ENCODE measurements at places on chromosomes 12 and 14.

DNA sequence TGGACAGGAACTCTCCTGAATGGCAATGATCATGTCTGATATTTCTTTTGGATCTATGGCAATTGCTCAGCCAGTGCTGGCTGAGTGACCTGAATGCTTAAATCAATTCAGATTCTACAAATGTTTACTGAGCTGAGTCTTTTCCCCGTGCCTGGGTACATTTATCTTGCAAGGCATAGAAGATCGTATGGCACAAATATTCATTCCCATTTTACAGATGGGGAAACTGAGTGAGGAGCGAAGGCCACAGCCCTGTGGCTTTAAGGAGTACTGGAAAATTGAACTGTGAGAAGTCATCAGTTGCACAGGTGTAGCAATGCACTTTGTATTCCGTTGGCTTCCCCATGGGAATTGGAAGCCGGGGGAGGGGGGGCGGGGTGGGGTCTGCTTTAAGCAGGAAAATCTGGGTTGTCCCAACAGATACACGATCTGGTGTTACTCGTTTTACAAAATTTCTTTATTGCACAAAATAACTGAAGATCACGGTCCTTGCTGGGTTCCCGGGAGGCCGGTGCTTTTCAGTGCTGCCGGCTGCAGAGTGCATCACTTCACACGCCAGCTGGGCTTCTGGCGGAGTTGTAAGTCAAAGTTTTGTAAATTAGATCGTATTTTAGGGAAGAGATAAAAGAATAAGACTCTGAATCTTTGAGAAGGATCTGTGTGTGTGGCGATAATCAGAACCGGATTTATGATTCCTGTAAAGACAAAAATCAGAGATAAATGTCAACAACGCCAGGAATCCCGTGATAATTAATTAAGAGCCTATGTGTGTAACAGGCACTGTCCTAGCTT is 75.0 kb upstream of the MAP1LC3B2 start:
- no peak for DNase-seq

- DNase-seq: no peak
These were observed at the start of gene TMEM132D for GRCh38 chr12:129903956-129904829. Gene TMEM132D, minus strand, starts transcription at chr12:129904025.

DNA sequence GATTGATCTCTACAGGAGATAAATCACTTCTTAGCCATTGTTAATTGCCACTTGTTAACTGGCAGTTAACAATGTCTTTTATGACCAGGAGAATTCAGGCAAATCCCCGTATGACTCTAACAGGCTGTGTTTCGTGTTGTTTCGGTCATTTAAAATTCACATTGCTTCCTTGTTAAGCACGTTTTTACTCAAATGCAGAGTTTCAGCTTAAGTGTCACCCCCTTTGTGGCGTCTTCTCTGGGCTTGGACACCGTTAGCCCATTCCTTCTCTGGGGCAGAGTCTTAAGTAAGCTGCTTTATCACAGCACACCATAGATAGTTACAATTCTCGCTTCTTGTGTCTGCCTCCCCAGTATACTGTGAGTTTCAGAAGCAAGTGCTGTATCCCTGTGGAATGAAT is 205.4 kb downstream of the EPS8 start:
- no peak for DNase-seq

DNA sequence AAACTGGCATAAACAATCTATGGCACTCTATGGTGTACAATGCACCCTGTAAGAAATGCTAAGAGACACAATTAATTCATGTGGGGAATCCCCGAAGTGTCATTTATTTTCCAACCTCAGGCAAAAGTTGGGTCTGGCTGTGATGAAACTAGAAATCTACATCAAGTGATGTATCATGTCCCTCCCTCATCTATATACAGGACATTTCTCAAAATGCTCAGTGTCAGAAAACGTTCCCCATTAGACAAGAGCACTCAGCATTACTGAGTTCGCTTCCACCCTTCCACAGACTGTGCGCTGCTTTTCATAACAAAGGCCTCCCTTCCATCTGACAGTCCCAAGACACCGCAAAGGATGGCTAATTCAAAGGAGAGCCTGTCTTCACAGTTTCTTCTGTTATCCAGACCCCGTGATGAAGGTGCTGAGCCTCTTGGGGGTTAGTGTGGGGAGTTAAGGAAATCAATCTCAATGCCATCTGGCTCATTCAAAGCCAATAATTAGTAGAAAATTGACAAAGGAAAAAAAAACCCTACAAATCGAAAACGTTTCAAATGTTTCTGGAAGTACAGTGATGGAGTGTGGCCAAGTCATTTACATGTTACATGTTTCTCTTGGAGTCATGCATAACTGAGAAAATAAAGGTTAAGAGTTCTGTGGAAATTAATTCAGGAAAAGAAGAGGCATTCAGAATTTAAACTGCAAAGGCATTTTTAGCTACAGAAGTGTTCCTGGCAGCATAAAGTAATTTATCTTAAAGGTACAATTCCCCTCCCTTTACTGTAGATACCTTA is 7.5 kb downstream of the CCDC88C start:
- DNase-seq: peak; percentile 11

GRCh38 chr14:52077256-52077979 is 8.6 kb upstream of the NID2 start:
- DNase-seq: no peak

DNA sequence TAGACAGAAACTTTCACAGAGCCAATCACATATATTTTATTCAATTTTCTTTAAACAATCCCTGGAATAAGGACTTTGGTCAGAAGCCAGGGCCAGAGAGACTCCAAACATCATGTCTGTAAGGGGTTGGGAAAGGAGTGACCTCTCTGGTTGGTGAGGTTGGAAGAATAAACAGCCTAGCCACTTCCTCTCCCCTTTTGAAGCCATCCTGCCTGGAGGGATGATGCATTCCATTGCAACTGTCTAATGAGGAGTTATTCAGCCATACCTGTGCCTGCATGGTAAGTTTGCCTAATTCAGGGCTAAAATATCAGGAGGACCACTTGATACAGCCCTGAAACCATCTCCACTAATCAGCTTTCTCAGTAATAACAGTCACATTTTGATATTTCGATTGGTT is 299.8 kb downstream of the KCNH5 start:
- DNase-seq: no peak

- no peak for DNase-seq
These were observed 227.5 kb upstream of the ABCD2 start for GRCh38 chr12:39846971-39847650.

GRCh38 chr12:43988838-43989560 is 153.1 kb downstream of the TMEM117 start:
- DNase-seq: no peak

GRCh38 chr12:11780521-11781101 is 131.1 kb downstream of the ETV6 start:
- DNase-seq: no peak

DNA sequence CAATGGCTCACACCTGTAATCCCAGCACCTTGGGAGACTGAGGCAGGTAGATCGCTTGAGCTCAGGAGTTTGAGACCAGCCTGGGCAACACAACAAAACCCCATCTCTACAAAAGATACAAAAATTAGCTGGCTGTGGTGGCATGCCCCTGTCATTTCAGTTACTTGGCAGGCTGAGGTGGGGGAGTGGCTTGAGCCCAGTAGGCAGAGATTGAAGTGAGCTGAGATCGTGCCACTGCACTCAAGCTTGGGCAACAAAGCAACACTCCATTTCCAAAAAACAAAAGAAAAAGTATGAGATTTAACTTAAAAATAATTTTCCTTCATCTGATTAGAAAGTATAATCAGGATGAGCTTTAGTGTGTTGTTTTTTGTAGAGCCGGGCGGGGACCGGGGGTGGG is 47.9 kb upstream of the BCAT1 start:
- no peak for DNase-seq

GRCh38 chr14:79482825-79483224 is 728.5 kb downstream of the DIO2 start:
- no peak for DNase-seq

- DNase-seq: no peak
These were observed 4.7 kb upstream of the TC2N start for GRCh38 chr14:91872011-91872501.

DNA sequence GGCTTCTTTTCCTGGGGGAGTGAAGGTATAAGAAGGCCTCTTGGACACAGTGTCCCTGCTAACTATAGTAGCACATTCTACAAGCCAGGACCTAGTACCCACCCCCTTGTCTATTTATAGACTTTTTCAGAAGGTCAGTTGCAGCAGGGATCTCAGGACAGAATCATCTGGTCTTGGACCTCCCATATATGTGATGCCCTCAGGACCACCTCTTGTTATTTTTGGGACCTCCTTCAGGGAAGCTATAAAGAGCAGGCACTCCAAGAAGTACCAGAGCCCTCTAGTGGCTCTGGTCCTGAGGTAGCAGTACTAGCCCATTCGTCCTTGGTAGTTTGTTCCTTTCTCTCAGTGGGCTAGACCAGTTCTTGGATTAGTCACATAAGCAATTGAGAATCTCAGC is 4.3 kb downstream of the COQ10A start:
- DNase-seq: no peak

- DNase-seq: no peak
These were observed 11.2 kb downstream of the ACVR1B start for GRCh38 chr12:51962737-51963136.

GRCh38 chr12:116813271-116814041 is 67.8 kb downstream of the HRK start:
- DNase-seq: no peak

DNA sequence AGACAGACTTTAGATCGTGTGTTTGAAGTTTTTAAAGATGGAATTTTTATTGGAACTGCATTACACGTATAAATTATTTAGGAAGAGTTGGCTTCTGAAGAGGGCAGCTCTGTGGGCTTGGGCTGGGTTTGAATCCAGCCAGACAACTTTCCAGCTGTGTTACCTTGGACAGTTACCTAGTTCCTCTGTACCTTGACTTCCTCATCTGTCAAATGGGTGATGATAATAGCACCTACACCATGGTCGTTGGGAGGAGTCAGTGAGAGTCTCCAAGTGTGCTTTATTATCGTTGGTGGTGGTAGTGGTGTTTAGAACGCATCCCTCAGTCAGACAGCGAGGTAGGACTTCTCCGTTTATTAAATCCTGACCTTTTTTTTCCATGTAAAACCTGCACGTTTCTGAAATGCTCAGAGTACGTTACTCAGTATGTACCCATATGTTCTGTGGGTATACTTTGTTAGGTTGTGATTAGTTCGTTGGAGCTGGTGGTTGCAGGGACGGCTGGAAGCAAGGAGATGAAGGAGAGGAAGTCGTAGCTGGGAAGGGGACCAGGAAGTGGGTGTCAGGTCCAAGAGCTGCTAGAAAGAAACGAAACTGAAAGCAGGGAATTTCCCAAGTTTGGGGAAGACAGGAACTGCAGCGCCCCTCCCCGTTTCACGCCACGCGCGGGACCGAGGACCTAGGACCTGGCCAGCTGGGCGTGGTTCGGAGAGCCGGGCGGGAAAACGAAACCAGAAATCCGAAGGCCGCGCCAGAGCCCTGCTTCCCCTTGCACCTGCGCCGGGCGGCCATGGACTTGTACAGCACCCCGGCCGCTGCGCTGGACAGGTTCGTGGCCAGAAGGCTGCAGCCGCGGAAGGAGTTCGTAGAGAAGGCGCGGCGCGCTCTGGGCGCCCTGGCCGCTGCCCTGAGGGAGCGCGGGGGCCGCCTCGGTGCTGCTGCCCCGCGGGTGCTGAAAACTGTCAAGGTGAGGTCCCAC is at the start of gene OAS3:
Gene OAS3, plus strand, starts transcription at position 734 of the 979 bp plus-strand sequence. Its CDS starts 57 bp downstream, at position 791.
- peak; percentile 29 for DNase-seq

- DNase-seq: no peak
These were observed 435.4 kb downstream of the TMTC2 start for GRCh38 chr12:83121897-83122622.

- no peak for DNase-seq
These were observed 70.0 kb upstream of the BICD1 start for GRCh38 chr12:32036477-32037263.

DNA sequence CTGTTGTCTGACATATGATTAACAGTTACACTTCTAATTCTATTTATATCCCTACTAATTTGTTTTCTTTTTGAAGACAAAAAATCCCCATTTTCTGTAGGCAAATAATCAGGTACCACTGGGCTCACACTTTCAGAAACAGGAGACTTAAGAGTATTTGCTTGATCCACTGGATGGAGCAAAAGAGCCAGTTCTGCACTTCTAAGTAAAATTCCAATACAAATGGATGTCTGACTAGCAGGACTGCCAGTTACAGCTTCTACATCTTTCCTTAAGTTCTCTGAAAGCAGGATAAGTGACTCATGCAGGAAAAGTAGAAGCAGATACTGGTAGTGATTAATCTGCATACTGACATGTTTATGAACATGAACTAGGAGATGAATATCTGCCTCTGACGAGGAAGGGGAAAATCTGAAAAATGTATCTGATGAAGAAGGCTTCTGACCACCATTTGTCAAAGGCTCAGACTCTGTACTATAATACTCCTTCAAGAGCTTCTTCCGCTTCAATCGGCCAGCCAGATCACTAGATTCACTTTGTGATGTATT is 73.8 kb upstream of the ANKS1B start:
- DNase-seq: no peak

DNA sequence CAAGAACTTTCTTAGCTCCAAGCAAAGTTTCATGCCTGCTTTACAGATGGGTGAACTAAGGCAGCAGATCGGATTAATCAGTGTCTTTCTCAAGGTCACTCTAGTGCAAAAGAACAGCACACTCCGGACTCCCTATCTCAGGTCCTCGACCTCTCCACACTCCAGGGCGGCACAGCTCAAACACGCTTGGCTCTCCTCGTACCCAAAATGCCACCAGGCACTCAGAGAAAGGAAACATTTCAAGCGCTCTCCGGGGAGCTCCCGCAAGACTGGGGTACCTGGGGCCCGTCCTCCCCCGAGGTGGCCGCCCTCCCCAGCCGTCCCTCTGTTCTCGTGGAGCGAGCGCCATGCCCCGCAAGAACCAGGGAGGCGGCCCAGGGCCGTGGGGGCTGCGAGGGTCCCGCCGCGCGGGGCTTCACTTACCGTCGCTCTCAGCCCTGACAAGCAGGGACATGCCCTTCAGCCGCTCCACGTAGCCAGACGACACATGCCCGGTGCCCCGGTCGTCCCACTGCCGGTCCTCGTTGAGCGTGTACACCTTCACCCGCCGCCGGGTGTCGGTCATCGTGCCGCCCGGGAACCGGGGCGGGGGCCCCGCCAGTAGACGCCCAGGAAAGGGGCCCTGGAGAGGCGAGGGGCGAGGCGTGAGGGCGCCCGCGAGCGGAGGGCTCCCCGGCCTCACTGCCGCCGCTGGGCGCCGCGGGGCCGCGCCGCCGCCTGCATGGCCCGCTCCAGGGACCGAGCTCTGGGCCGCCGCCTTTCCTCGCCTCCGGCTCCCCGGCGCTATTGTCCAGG is 830 bp downstream of the PPP4R3A start:
- DNase-seq: no peak

GRCh38 chr12:15323480-15323879 is 1.2 kb downstream of the PTPRO start:
- DNase-seq: no peak

GRCh38 chr14:91383439-91383838 is 34.2 kb downstream of the CCDC88C start:
- DNase-seq: no peak

DNA sequence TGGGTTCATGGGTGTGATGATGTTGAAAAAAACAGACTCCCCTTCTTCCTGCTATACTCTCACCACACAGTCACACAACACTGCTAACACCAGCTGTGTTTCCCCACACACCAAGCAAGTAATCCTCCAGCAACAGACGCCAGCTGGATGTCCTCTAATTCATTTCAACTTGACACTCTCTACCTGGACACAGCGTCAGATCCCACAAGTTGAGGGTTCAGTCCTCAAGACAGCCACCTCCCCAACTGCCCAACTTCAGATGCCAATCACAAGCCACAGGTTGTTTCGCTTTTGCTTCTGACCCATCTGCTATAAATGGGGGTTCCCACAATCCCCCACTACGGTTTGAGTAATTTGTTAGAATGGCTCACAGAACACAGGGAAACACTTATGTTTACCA is 49.3 kb downstream of the TMEM30B start:
- DNase-seq: no peak

Measured in NCI-H1436 (cell line).